ENCODE measurements at places on chromosomes 3 and 15.

- no peak for DNase-seq
Measured at GRCh38 chr3:141795741-141796080, 32.5 kb downstream of the GRK7 start.

DNA sequence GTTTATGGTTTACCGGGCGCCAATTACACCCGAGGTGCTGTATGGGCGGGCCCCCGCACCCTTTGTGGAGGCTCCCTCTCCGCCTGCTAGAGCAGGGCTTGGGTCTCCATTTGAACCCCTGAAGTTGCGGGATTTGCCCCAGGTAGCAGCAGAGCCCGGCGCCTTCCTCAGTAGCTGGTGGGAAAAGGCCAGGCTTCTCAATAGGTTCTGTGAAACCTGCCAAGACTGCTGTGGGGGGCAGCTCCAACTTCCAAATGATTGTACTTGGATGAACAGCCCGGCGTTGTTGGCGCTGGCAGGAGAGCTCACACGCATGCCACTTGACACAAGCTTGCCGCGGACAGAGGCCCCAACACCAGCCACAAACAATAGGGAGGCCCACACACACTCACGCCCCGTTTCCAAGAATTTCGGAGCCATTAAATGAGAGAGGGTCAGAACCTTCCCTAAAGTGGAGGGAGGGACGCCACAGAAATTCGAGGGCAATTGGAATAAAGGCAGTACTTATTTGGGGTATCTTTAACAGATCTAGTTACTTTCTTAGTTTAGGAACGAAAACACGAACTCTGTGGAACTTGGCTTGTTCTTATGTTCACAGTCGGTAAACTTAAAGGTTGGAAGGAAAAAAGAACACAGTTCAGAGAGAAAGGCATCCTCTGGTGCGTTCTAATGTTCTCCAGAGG lies 1.4 kb downstream of the EPHB3 start:
- no peak for DNase-seq

DNA sequence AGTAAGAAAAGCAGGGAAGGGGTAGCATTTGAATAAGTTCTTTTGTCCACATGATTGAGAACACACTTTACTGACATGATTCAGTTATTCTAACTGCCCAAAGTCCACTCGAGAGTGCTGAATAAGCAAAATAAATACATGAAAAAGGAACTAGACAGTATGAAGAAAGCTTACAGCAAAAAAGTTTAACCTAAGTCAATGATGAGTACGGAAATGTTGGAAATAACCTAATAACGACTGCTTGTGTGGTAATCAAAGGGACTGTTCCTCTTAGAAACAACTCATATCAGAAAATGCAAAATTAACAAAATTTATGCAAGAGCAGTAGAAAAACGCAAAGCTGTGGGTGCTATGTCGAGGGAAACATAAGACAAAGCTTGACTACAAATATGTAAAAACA lies 36.6 kb downstream of the DMXL2 start:
- DNase-seq: no peak

DNA sequence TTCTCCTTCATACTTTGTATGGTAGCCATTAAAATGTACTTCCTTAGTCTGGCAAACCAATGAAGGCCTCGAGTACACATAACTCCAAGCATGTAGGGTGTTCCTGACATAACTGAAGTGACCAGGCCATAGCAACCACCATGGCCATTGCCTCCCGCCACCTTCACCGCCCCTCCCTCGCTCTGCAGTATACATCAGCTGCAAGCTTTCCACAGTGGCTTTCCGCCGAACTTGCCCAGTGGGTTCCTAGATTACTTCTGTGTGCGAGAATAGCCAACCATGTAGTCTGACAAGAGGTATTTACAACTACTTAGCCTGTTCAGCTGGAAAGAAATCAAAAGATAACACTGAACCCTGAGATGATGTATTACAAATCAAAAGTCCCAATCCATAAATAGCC lies 3.4 kb upstream of the CTNNB1 start:
- DNase-seq: no peak

- no peak for DNase-seq
Measured at GRCh38 chr3:122640437-122640999, 40.1 kb upstream of the PARP14 start.

DNA sequence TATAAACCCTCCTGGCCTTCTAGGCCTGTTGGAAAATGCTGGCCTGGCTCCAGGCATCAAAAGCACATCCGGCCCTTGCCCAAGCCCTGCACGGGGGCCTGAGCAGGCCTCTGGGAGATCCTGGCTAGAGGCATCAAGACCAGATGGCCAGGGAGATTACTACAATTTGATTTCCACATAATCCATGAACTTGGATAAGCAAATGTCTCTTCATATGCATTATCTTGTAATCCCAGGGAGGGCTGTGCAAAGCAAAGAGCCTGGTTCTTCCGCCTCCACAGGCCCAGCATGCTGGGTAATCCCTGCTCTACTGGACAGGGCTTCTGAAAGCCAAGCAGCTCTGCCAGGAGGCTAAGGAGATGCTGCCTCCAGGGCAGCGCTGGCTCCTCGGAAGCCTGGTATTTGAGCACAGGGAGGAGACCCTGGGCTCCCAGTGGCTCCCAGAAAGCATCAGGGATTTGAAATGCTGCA lies 18.2 kb downstream of the MRPL46 start:
- no peak for DNase-seq

- no peak for DNase-seq
Measured at GRCh38 chr15:34055868-34056595, 17.0 kb upstream of the AVEN start.

- no peak for DNase-seq
Measured at GRCh38 chr3:33054100-33055092, 42.5 kb downstream of the GLB1 start.

- DNase-seq: no peak
Measured at GRCh38 chr3:88117683-88118082, 32.1 kb upstream of the C3orf38 start.

- no peak for DNase-seq
Measured at GRCh38 chr15:101646672-101647071, 5.5 kb downstream of the TM2D3 start.

- DNase-seq: no peak
Measured at GRCh38 chr15:35519541-35520149, 26.3 kb downstream of the DPH6 start.

DNA sequence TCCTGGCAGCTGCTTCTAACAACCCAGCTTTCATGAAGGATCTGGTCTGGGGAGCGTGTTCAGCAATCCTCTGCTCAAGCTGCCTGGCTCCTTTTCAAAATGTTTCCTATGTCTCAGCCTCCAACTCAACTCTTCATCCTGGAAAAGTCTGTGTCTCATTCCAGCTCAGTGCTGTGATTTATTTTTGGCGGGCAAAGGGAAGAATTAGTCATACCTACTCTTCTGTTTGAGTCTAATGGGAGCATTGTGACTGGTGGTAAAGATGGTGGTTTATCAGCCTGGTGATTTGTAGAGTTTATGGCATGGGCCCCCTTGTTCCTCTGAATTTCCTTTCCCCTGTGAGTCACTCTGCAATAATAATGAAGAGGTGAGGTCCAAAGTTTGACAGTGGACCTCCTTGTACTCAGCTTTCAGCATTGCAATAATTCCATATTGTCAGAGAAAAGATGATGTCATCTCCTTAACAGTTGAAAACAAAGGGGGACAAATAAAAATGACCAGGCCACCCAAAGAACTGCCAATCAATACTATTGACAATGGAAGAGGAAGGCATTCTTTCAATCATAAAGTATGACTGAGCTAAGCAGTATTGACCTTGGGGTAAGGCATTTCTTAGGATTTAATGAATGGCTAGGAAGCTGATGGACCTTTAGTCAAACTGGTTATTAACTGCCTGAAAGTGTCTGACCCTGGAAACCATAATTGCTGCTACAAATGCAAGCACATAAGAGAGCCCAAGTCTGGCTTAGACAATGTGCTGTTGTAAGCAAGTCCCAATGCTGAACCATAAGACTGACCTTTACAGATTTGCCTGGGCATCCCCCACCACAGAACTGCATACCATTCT lies 204.7 kb upstream of the MCTP2 start:
- no peak for DNase-seq

DNA sequence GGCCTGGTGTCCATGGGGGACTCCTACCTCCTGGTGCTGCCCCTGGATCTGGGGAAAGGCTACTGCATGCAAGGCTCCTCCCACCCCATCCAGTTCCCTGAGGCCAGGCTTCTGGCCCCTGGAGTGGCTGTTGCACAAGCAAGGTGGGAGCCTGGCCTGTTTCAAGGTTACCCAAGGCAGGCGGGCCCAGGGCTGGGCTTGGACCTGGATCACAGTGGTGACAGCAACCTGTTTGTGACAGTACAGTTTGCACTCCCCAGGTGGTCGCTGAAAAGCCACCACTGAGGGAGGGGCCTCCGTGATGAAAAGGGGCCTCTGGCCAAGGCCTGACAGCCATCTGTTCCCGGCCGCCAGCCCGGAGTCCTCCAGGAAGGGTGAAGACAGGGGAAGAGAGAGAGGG lies 14.4 kb upstream of the KY start:
- no peak for DNase-seq

DNA sequence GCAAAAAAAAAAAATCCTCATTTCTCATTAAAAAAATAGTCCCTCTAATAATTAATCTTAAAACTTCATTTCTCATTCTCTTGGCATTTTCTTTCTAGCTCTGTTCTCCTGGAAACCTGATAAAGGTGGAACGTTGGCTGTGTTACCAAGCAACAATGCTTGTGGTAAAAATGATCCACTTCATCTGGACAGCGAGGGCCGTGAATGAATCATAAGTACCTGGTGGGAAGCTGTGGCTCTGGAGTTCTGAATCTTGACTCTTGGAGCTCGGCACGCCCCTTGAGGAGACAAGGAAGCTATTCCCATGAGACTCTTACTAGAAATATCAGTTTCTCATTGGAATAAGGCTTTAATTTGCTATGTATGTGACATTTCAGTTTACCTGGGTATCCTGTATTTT lies 32.5 kb downstream of the BCL2L10 start:
- DNase-seq: no peak

GRCh38 chr3:14598143-14598569 lies 53.4 kb upstream of the CCDC174 start:
- peak; percentile 12 for DNase-seq

DNA sequence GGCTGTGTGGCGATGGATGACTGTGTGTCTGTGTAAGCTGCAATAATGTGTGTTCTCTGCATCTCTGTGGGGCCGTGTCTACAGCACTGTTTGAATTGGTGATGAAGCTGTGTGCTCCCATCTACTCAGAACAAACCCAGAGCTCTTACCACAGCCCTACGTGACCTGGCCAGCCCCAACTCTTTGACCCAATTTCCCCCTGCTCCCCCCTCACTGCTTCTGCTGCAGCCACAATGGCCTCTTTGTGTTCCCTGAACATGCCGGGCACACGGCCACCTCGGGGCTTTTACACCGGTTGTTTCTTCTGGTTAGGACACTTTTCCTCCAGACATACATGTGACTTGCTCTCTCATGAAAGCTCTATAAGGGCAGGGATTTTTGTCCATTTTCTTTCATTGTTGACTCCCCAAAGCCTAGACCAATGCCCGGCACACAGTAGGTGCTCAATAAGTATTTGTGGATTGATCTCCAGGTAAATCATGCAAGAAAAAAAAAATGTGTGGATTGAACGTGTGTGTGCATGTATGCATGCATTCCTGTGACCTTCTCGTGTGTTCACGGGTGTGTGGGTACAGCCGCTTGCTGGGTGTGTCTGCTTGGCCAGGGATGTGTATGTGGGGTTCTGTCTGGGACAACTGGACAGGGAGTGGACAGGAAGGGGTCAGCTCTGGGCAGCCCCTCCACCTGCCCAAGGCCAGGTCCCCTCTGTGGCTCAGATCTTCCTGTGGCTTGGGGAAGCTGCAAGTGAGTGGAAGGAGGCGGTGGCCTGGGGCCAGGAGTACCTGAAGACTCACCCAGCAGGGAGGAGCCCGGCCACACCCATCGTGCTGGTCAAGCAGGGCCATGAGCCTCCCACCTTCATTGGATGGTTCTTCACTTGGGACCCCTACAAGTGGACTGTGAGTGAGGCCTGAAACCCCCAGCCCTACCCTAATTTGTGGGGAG lies 14.8 kb downstream of the VILL start:
- no peak for DNase-seq

DNA sequence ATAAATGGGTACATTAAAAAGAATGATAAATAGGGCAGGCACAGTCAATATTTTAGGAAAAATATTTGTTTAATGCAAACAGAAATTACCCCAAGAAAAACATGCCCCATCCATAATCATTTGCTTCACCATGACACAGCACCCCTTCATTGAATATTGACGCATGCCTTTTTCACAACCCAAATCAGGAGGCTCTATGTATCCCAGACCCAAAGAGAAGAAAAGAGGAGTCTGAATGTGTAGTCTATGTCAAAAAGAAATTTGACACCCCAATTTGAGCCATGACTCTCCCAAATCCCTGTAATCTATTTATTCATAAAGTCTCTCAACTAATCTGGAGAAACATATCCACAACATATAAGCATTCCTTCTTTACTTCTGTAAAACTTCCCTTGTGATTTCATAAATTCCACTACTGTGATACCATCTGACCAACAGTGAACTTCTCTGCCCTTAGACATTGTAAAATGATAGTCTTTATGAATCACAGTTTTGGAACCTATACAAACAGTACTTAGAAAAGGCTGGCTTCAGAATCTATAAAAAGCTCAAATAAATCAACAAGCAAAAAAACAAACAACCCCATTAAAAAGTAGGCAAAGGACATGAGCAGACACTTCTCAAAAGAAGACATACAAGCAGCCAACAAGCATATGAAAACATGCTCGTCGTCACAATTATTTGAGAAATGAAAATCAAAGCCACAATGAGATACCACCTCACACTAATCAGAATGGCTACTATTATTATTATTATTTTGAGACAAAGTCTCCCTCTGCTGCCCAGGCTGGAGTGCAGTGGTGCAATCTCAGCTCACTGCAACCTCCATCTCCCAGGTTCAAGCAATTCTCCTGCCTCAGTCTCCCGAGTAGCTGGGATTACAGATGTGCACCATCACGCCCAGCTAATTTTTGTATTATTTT lies 53.4 kb upstream of the XRN1 start:
- no peak for DNase-seq

DNA sequence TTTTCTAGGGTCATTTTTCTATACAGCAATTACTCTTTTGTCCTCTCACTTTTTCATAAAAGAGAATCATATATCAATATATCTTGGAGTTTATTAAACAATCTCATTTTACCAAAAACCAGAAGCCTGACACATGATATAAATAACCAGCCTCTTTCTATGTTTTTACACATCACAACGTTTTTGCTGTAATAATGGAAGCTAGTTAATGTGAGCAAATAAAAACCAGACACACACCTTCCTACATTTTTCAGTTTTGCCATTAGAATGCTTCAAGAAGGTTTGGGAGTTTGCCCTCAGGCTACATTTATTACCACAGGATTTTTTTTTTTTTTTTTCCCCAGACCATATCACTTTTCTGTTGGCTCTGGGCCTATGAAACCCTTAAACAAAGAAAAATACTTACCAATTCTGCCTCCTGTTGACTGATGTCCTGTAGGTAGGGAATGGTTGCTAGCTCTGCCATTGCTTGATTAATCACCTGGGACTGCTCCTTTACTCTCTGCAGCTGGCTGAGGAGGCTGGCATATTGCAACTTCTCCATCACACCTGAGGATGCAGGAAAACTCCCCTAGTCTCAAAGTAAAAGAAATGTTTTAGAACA lies 165.5 kb downstream of the ECT2 start:
- no peak for DNase-seq

GRCh38 chr3:42988566-42988965 lies 9.5 kb downstream of the GASK1A start:
- DNase-seq: no peak

- DNase-seq: no peak
Measured at GRCh38 chr3:142664819-142665218, 59.0 kb upstream of the TRPC1 start.
